Stimulated activated CD4-positive, alpha-beta T cell treated with anti-CD3 and anti-CD28 coated beads, Interleukin-4, amount 100 ng/mL, for 4 hours (primary cell): ENCODE measurements at places on chromosomes 4 and X.

DNA sequence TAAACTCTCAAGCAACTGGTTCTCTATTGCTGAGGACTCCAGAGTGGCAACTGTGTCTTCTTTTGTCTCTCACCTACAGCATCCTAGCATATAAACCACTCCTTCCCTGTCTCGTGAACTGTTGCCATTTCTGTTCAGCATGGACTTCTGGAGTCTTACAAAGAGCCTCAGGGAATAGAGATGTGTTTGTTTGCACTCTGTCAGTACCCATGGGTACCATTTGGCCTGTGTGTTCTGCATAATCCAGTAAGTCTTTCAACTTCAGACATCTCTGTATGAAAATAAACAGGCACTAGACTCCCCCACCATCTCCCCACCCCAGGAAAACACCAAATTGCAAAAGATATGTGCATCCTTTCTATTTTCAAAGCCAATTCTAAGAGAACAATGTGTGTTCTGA lies 1351.6 kb upstream of the PABPC4L start:
- DNase-seq = no peak

DNA sequence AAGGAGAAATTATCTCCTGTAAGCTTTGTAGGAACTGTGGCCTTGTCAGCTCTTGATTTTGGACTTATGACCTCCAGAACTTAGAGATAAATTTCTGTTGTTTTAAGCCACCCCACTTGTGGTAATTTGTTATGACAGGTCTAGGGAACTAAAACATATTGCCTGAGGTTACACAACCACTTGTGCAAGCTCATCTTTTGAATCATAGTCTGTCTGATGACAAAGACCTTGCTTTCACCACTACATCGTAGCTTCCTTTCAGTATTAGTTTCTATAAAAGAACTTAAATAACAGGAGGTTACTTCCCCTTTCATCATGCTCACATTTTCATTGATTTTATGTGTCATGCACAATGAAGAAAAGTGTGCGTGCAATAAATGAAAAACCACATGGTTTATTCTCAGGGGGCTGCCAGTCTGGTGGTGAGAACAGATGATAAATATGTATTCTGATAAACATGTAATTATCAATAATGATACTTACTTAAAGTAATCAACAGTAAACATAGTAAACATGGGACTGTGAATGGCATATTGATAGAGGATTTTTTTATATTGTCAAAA lies 690.0 kb upstream of the HS3ST1 start:
- no peak for DNase-seq

DNA sequence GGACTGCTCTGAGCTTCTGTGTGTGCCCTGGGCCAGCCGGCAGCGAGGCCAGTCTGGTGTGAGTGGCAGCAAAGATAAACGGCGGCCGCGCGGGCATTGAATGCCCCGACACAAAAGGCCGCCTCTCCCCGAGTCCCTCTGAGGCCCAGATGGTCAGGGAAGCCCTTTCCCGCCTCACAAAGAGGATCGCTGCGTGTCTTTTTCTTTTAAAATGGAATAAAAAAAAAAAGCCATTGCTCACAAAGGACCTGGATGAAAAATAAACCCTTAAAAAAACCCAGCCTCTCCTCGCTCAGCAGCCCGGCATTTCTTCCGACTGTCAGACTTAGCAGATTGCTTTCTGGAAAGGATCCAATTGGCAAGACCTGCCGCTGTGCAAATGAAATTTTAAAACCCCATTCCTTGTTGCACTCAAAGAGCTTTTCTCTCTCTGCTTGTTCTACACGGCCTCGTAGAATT lies 578.7 kb downstream of the BCOR start:
- no peak for DNase-seq

DNA sequence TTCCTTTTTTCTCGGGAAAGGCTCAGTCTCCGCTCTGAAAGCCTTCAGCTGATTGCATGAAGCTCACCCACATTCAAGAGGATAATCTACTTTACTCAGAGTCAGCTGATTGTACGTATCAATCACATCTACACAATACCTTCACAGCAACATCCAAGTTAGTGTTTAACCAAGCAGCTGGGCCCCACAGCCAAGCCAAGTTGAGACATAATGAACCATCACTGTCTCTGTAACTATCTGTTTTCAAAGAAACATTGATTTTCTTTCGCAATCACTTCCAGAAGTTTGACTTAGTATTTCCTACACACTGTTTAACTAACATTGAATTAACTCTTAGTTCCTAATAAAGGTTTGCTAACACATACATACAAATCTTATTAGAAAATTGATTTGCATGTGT lies 40.3 kb downstream of the RWDD4 start:
- DNase-seq = no peak

- DNase-seq = no peak
These were observed 567.8 kb downstream of the TRIML1 start for GRCh38 chr4:188707036-188707435.

GRCh38 chrX:3293251-3293650 lies 53.2 kb downstream of the MXRA5 start:
- DNase-seq = no peak

DNA sequence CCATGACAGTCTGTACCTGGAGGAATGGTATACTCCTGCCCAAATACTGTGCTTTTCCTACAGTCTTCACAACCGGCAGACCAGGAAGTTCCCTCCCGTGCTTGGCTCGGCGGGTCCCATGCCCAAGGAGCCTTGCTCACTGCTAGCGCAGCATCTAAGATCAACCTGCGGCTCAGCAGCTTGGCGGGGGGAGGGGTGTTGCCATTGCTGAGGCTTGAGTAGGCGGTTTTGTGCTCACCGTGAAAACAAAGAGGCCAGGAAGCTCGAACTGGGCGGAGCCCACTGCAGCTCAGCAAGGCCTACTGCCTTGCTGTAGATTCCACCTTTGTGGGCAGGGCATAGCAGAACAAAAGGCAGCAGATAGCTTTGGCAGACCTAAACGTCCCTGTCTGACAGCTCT lies 152.7 kb downstream of the TEX11 start:
- peak; percentile 50 for DNase-seq

- no peak for DNase-seq
These were observed 41.0 kb upstream of the UCP1 start for GRCh38 chr4:140609548-140610425.

DNA sequence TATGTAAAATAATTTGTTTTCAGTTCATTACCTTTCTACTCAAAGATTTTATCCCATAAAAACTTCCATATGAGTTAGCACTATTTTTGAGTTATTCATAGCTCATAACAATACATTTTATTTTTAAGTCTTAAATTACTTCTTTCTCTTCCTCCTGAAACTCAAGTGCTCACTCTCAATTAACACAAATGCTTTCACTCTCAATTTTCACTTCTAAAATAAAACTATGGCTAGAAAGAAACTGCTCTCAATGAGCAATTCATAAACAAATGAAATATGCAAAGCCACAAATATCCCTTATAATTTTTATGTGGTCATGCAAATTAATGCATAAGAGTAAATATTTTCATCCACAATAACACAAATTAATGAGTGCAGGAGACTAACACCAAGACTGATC lies 38.8 kb downstream of the MAML3 start:
- no peak for DNase-seq

GRCh38 chr4:158189422-158189821 lies 16.6 kb upstream of the GASK1B start:
- DNase-seq = no peak

GRCh38 chr4:178672512-178672911 lies 1230.3 kb upstream of the AGA start:
- DNase-seq = no peak

- DNase-seq = no peak
These were observed 1780.1 kb downstream of the ARAP2 start for GRCh38 chr4:34464196-34464595.

DNA sequence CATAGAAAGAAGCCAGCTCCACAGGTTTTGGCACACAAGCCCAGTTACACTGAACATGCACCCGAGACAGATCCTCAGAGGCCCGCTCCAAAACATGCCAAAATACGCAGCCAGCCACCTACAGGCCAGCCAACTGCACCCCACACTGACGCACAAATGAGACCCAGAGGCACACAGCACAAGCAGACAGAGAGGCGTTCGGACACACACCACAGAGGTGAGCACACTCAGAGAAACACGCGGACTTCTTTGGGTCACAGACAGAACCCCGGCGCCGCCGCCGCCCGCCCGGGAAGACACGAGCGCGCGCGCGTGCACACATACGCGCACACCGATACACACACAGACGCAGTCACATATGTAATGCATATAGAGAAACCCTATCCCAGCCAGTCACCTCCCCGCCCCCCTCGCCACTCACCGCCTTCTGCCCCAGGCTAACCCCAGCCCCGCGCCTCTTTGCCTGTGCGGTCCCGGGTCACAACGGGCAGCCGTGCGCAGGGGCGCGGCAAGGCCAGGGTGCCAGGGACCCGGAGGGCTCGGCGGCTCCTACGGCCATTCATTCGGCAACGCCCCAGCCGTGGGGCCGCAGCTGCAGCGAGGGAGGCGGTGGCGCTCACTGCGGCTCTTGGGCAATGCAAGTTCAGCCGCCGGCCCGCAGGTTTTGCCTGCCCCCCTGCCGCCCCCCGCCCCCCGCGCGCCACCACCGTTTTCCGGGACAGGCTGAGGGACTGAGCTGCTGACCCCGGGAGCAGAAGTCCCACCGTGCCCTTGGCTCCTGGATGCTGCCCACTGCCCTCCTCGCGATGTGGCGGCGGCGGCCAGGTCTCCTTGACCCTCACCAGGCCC lies 553 bp downstream of the SEPTIN6 start:
- peak; percentile 49 for DNase-seq

DNA sequence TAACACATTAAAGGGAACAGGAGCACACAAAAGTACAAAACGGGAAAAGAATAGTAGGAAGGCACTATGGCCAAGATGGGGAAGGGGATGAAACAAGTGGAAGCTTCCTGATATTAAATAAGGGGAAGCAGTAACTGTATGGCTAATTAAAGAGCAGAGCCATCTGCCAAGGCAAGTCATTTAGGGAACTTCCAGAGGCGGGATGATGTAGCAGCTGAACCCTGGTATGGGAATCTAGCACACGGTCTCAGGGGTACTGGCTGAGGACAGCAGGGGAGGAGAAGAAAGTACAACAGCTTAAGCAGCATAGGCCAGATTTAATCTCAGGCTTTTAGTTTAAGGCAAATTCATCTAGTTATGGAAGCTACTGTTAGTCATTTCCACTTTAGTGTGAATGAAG lies 59.1 kb downstream of the IGFBP7 start:
- DNase-seq = no peak

- DNase-seq = no peak
These were observed 36.3 kb downstream of the MGARP start for GRCh38 chr4:139243448-139244365.

GRCh38 chrX:106902684-106903083 lies 457 bp downstream of the RIPPLY1 start:
- no peak for DNase-seq

GRCh38 chrX:107482046-107482445 lies 32.6 kb downstream of the FRMPD3 start:
- no peak for DNase-seq

DNA sequence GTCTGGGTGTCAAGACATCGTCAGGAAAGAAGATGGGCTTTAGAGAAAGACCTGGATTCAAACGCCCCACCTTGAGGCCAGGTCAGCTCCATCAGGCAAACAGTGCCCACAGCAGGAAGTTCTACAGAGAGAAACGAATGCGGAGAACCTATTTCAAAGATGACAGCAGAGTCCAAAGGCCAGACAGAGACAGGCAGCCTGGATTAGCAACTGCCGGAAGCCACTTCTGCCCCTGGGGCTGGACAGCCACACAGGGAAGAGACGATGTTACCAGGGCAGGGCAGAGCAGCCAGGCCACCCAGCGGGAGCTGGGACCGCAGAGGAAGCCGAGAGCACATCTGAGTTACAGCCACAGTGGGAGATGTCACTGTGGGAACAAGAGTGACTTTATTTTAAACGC lies 1.2 kb downstream of the C4orf50 start:
- no peak for DNase-seq
